ENCODE measurements at places on chromosomes 2 and 18.
A peak's percentile ranks its signal among the peaks of the same experiment; 100 is the strongest.

DNA sequence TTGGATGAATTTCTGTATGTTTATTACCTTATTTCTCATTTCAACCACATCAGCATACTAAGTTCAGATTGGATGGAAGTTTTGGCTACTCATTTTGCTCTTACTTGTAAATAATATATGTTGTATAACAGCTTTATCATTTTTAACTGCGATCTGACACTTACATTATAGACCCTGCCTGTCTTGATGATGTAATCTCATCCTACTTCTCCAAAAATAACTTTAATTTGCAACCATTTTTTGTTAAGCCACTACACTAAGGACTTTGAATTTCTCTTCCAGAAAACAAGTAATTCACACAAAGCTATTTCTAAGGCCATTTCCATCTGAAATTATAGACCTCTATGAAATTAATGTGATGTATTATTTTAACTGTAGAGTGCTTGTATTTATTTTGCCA, 240.7 kb downstream of the WDR7 start:
- no peak overlapping the region for H3K27ac ChIP-seq

- DNase-seq = peak; percentile 44
- H3K36me3 ChIP-seq = peaks cover 14% of the 10 kb centered on the region
Measured at GRCh38 chr2:111121028-111121827, 514 bp downstream of the BCL2L11 start.

- no peaks in the 10 kb centered on the region for H3K36me3 ChIP-seq
- DNase-seq = no peak
- peaks cover 6% of the 10 kb centered on the region for H3K27me3 ChIP-seq
- peaks cover 10% of the 10 kb centered on the region for H3K4me1 ChIP-seq
- no peak overlapping the region for H3K4me3 ChIP-seq
- no peak overlapping the region for H3K27ac ChIP-seq
Measured at GRCh38 chr2:69955029-69955428, 6.4 kb downstream of the ASPRV1 start.

- peak; percentile 75 for DNase-seq
- H3K27ac ChIP-seq = peak overlapping the region; percentile 94
- H3K4me3 ChIP-seq = peak overlapping the region; percentile 73
- H3K27me3 ChIP-seq = peaks cover 14% of the 10 kb centered on the region
- peaks cover 89% of the 10 kb centered on the region for H3K4me1 ChIP-seq
- peaks cover 48% of the 10 kb centered on the region for H3K36me3 ChIP-seq
Measured at GRCh38 chr18:77062518-77063003, 70.0 kb downstream of the MBP start.

DNA sequence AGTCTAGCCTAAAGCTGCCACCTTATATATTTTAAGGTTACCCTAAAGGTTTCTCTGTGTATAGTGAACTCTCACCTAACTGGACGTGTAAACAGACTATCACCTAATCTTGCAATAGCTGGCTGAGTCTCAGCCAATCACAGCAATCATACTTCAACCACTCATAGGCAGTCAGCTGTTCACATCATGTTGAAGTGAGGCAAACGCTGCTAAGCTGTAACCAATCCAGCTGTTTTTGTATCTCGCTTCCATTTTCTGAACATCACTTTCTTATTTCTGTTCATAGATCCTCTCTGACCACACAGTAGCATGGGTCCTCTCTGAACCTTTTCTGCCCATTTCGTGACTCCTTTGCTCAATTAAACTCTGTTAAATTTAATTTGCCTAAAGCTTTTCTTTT, 468.2 kb upstream of the POU3F3 start:
- no peak for DNase-seq
- no peak overlapping the region for H3K27ac ChIP-seq
- no peaks in the 10 kb centered on the region for H3K4me1 ChIP-seq
- no peak overlapping the region for H3K4me3 ChIP-seq

- no peak overlapping the region for H3K4me3 ChIP-seq
- no peak for DNase-seq
- no peaks in the 10 kb centered on the region for H3K36me3 ChIP-seq
- no peaks in the 10 kb centered on the region for H3K4me1 ChIP-seq
- H3K27ac ChIP-seq = no peak overlapping the region
- H3K27me3 ChIP-seq = peaks cover 7% of the 10 kb centered on the region
Measured at GRCh38 chr2:175442441-175442840, 260.9 kb upstream of the ATP5MC3 start.

DNA sequence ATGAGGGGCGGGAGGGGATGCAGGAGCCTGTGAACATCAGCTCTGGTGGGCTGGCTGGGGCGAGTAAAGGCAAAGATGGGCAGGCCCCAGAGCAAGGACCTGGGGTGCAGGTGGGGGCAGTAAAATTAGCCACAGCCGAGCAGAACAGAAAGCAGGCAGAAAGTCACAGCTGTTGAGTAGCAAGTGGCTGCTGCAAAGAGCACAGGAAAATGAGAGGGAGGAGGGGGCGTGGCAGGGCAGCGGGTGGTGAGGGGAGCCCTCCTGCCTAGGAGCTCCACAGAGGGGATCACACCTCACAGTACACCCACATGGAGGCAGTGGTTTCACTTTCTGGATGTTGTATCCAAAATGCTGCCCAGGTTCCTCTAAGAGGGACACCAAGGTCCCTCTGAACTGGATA, 79.6 kb downstream of the LBH start:
- no peaks in the 10 kb centered on the region for H3K27me3 ChIP-seq
- no peak for DNase-seq
- H3K4me3 ChIP-seq = no peak overlapping the region
- H3K36me3 ChIP-seq = no peaks in the 10 kb centered on the region
- peaks cover 34% of the 10 kb centered on the region for H3K4me1 ChIP-seq

- no peaks in the 10 kb centered on the region for H3K27me3 ChIP-seq
- no peak overlapping the region for H3K27ac ChIP-seq
- no peaks in the 10 kb centered on the region for H3K36me3 ChIP-seq
- H3K4me3 ChIP-seq = no peak overlapping the region
- no peak for DNase-seq
Measured at GRCh38 chr2:200469708-200470211, 40.1 kb downstream of the KCTD18 start.

GRCh38 chr2:58976375-58977071, 735.4 kb upstream of the FANCL start:
- H3K4me1 ChIP-seq = no peaks in the 10 kb centered on the region
- no peak for DNase-seq
- no peak overlapping the region for H3K4me3 ChIP-seq

DNA sequence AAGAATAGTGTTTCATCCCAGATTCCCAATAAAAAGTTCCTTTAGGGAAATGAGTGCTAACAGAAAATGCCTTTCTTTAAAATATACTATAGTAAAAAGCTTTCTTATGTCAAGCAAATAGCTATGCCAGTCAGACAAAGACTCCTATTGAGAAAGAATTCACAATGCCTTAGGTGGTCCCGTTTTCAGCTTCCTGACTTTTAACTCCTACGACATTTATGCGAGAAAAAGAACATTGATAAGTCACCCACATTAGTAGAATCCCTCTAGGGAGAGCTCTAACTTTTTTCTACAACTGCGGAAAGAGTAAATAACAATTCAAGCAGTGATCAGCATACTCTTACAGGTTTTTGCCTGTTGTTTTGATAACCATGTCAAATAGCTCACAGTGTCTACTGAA, 750.8 kb upstream of the ACVR2A start:
- no peaks in the 10 kb centered on the region for H3K36me3 ChIP-seq
- H3K27me3 ChIP-seq = peaks cover 1% of the 10 kb centered on the region
- H3K4me3 ChIP-seq = no peak overlapping the region
- no peak for DNase-seq
- H3K4me1 ChIP-seq = no peaks in the 10 kb centered on the region
- H3K27ac ChIP-seq = no peak overlapping the region

- H3K36me3 ChIP-seq = no peaks in the 10 kb centered on the region
- peaks cover 2% of the 10 kb centered on the region for H3K27me3 ChIP-seq
- no peak overlapping the region for H3K4me3 ChIP-seq
- no peak for DNase-seq
Measured at GRCh38 chr18:4020026-4020425, 435.1 kb downstream of the DLGAP1 start.

GRCh38 chr18:41390309-41390708, 564.7 kb upstream of the PIK3C3 start:
- no peaks in the 10 kb centered on the region for H3K36me3 ChIP-seq
- no peak for DNase-seq
- H3K4me3 ChIP-seq = no peak overlapping the region
- H3K27me3 ChIP-seq = no peaks in the 10 kb centered on the region

GRCh38 chr2:26754972-26755670, 9.0 kb upstream of the SLC35F6 start:
- DNase-seq = no peak
- no peak overlapping the region for H3K27ac ChIP-seq
- H3K36me3 ChIP-seq = no peaks in the 10 kb centered on the region
- H3K4me1 ChIP-seq = peaks cover 2% of the 10 kb centered on the region
- H3K4me3 ChIP-seq = no peak overlapping the region
- H3K27me3 ChIP-seq = peaks cover 2% of the 10 kb centered on the region

DNA sequence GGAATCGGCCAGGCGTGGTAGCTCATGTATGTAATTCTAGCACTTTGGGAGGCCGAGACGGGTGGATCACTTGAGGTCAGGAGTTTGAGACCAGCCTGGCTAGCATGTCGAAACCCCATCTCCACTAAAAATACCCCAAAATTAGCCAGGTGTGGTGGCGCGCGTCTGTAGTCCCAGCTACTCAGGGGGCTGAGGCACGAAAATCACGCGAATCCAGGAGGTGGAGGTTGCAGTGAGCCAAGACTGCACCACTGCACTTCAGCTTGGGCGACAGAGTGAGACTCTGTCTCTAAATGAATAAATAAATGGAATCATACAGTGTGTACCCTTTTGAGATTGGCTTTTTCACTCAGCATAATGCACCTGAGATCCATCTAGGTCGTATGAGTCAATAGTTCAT, 19.4 kb upstream of the TTC39C start:
- H3K4me3 ChIP-seq = peak overlapping the region; percentile 0
- peaks cover 44% of the 10 kb centered on the region for H3K4me1 ChIP-seq
- H3K36me3 ChIP-seq = no peaks in the 10 kb centered on the region
- H3K27ac ChIP-seq = peak overlapping the region; percentile 34

DNA sequence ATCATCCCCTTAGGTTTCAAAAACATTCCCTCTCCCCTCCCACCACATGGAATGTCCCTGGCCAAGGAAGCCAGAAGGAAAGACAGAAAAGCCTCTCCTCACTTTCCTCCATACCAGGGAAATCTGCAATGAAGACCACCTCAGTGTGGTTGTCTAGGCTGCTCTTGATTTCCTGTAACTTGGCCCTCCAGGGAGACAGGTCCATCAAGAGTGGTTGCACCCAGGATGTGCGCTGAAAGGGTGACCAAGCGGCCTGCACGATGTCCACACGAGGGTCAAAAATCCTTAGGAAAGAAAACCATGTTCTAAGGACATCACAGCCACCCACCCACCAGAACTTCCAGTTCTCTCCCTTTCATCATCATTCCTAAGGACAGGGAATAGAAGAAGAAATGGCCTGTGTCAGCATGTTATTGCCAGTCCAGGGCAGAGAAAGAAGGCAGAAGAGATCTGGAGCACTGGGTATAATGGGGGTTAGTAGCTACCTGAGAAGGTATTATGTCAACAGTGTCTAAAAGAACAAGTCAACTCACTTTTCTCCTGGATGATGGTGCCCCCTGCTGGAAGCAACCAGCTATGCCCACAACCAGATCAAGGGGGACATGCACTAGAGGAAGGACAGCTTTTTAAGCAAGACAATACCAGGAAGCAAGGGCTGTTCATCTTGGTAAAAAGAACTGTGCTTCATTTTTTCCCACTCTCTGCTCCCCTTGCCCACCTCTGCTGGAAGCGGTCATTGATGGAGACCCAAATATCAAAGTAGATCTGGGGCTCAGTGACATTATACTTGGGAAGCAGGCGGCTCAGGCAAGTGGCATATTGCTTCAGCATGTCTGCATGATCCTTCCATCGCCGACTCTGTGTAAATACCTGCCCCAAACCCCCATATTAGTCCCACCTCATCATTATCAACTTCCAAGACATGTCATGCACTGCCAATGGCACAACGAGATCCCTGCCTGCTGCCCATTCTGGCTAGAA, 9.3 kb downstream of the GGCX start:
- peaks cover 29% of the 10 kb centered on the region for H3K36me3 ChIP-seq
- no peak overlapping the region for H3K27ac ChIP-seq
- DNase-seq = peak; percentile 85
- H3K4me1 ChIP-seq = peaks cover 6% of the 10 kb centered on the region
- no peak overlapping the region for H3K4me3 ChIP-seq

DNA sequence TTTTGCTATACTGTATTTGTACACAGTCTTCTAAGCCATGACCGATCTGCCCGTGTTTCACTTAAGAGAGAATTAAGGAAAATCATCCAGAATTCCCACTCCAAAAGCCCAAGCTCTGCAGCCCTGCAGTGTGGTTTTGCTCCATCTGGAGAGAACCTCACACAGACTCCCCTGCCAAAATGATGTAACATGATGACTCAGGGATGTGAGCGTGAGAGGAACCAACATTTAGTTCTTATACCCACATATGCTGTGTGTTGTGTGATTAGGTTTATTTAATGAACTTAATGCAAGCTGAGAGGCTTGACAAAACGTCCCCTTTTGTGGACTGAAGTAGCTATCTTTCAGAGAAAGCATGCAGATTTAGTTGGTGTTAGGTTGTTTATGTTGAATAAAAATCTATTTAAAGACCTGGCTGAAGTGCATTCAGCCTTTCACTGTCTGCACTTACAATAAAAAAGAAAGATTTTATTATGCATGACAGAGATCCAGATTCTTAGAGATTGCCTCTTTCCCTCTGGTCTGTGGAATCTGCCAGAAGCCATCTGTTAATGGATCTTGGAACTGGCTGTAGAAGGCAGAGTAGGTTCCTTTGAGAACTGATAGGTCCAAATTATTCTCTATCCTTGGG, 6.3 kb downstream of the RAB12 start:
- H3K4me3 ChIP-seq = no peak overlapping the region
- DNase-seq = no peak
- peaks cover 1% of the 10 kb centered on the region for H3K27me3 ChIP-seq
- H3K36me3 ChIP-seq = no peaks in the 10 kb centered on the region
- H3K4me1 ChIP-seq = peaks cover 76% of the 10 kb centered on the region
- H3K27ac ChIP-seq = no peak overlapping the region

- peaks cover 97% of the 10 kb centered on the region for H3K4me1 ChIP-seq
- H3K27ac ChIP-seq = peak overlapping the region; percentile 96
- H3K27me3 ChIP-seq = peaks cover 9% of the 10 kb centered on the region
- H3K36me3 ChIP-seq = peaks cover 3% of the 10 kb centered on the region
- no peak for DNase-seq
Measured at GRCh38 chr18:48837676-48838075, 113.1 kb downstream of the SMAD7 start.

- H3K4me1 ChIP-seq = peaks cover 31% of the 10 kb centered on the region
- peaks cover 2% of the 10 kb centered on the region for H3K27me3 ChIP-seq
- H3K4me3 ChIP-seq = no peak overlapping the region
- H3K27ac ChIP-seq = peak overlapping the region; percentile 55
- no peak for DNase-seq
Measured at GRCh38 chr2:218264773-218265561, 4.2 kb downstream of the GPBAR1 start.

GRCh38 chr2:191625016-191625415, 52.9 kb upstream of the NABP1 start:
- peak; percentile 77 for DNase-seq
- peaks cover 8% of the 10 kb centered on the region for H3K4me1 ChIP-seq
- no peaks in the 10 kb centered on the region for H3K27me3 ChIP-seq
- H3K4me3 ChIP-seq = no peak overlapping the region
- peak overlapping the region; percentile 90 for H3K27ac ChIP-seq

- H3K27me3 ChIP-seq = peaks cover 1% of the 10 kb centered on the region
- H3K4me3 ChIP-seq = no peak overlapping the region
- H3K36me3 ChIP-seq = no peaks in the 10 kb centered on the region
- H3K4me1 ChIP-seq = peaks cover 12% of the 10 kb centered on the region
- H3K27ac ChIP-seq = no peak overlapping the region
Measured at GRCh38 chr2:196113061-196113974, 44.7 kb upstream of the DNAH7 start.

All from immature natural killer cell (primary cell).